ENCODE measurements at places on chromosomes 2 and 18.
A peak's percentile ranks its signal among the peaks of the same experiment; 100 is the strongest.

DNA sequence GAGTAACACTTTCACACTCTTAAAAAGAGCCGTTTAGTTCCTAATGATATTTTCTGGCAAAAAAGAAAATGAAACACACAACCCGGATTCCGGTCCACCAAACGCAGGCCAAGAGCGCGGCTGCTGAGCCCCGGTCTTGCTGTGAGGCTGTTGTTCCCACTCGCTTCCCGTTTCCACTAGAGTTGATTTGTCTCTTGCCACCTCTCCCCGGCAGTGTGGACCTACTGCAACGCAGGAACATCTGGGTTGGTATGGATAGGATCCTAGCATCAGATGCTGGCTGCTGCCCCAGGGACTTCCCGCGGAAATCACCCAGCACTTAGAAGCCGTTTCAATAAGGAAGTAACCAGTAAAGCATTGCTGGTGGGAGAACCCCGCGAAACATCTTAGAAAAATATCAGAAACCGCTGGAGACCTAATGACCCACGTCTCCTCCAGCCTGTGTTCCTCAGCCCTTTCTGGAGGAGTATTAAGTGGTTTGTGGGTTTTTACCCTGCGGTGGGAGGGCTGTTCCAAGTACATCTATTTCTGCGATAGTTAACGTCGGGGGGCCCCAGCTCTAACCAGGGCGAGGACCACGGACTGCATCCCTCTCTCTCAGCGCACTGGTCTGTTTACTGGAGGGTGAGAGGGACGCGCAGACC lies 939 bp downstream of the DOCK10 start:
- DNase-seq, result peak; percentile 62

DNA sequence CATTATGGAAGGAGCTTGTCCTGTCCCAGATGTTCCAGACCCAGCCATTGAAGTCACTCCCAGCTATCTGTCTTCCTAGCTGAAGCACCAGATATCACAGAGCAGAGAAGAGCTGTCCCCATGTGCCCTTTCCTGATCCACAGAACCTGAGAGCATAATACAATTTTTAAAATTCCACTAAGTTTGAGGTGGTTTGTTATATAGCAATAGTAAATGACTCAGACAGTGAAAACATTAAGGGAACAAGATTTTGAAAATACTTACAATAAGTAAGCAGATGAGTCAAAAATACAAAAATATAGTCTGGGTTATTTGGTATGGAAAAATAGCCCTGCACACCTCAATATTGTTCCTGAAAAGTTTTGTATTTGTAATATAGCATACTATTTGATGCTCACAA lies 85.8 kb upstream of the GLS start:
- DNase-seq, result no peak

- DNase-seq, result no peak
Observed at GRCh38 chr2:73823916-73824523, 4.7 kb upstream of the STAMBP start.

- no peak for DNase-seq
Observed at GRCh38 chr2:20604401-20604911, 46.4 kb downstream of the HS1BP3 start.

DNA sequence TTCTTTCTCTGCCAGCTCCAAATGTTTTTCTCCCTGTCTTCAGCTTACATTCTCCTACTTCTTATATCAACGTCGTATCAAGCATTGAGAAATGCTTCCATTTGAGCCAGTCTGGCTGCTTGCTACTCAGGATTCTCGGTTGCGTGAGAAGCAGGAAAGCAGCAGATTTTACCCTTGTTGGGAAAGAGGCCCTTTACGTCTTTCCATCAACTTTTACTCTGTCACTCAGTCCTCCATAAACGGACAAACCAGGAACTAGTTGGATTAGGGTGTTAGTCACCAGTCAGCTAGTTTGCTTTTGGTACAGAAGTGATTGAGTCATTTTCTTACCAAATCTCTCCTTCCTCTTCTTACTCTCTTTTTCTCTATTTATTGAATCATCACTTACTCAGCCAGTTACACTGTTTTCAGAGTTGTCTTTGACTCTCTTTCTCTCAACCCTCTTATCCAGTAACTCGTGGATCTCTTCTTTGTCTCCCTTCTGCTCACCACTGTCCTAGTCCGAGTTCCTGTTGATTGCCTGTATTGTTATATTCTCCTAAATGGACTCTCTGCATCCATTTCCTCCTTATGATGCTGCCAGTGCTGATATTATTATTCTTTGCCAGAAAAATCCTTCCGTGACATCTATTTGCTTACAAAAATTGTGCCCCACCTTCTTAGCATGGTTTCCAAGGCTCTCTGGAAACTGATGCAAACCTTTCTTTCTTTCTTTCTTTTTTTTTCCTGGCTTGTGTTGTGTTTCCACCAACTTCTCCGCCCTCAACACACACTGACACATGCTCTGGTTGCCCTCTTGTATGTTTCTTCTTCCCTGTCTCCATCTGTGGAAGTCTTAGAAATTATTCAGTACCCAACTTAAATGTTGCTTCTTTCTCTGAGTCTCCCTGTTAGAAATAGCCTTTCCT lies 61.5 kb downstream of the VRK2 start:
- no peak for DNase-seq

DNA sequence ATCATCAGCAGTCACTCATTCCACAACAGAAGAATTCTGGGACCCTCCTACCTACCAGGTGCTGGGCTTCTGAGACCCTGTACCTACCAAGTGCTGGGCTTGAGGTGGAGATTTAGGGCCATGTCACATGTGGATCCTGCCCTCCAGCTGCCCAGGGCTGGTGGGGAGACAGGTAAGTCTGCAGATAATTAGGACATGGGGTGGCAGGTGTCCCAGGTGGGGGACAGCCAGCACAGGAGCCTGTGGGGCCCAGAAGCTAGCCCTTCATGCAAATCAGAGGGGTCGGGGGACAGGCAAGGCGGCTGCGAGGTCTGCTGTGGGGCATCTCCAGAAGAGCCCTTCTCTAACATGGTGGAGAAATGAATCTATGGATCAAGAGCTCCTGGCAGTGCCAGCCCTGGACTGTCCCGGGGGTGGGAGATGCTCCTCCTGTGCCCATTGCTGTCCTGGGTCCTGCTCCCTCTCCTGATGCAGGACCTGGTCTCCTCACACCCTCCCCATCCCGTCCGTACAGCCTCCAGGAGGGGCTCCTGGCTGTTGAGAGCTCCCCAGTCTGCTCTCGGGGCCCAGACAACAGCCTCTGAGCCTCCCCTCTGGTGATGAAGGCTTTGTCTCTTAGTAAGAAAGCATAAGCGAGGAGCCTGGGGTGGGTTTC lies 106.3 kb upstream of the GLI2 start:
- no peak for DNase-seq

- DNase-seq, result no peak
Observed at GRCh38 chr2:113926314-113926713, 36.4 kb downstream of the ACTR3 start.

DNA sequence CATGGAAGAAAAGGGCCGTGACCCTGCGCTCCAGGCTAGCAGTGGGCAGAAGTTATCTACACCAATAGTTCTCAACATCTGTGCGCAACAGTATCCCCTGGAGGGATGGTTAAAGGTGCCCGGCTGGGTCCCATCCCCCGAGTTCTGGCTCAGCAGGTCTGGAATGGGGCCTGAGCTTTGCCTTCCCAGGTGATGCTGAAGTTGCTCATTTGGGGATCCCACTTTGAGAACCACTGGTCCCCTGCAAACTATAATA lies 31.1 kb downstream of the DNMT3A start:
- DNase-seq, result no peak

Data from stimulated activated CD8-positive, alpha-beta memory T cell treated with anti-CD3 and anti-CD28 coated beads, Interleukin-15, amount 100 ng/mL, for 4 hours (primary cell).